ENCODE measurements at places on chromosomes 2 and 18.
A peak's percentile ranks its signal among the peaks of the same experiment; 100 is the strongest.

- no peak for DNase-seq
Observed at GRCh38 chr2:203340791-203341487, 12.7 kb downstream of the ABI2 start.

DNA sequence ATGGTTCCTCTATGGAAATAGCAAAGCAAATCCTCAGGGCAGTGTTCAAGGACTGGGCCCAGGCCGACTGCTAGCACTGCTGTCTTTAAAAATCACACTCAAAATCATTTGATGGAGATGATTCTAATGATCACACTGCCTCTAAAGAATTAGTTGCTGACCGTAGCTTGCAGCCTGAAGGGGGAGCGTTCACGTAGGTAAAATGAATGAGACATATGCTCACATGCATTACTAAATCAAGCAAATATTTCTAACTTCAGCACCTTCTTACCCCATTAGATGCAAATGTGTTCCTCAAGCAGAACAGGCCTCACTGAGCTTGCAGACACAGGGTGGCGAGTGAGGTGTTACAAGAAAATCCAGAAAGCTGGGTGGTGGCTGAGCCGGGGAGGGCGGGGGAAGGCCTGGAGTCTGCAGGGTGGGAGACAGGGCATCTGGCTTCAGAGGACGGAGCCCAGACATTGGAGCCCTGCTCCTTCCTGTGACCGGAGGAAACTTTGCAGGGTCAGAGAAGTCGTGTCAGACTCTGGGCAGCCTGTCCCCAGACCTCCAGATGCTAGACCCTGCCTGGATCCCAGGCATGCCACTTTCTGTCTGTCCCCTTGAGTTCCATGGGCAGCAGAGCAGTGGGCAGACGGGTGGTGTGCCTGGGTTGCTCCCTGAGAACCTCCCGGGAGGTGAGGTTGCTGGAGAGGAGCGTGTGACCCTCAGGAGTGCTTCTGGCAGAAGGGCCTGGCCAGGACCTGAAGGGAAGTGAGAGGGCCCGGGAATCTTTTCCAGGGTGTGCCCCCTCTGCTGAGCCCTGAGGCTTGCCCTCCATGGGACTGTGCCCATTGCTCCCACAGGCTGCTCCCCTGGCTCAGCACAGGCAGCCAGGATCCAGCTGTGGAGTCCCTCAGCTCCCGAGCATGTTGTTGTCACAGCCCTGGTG, 7.1 kb upstream of the NPPC start:
- DNase-seq: no peak

DNA sequence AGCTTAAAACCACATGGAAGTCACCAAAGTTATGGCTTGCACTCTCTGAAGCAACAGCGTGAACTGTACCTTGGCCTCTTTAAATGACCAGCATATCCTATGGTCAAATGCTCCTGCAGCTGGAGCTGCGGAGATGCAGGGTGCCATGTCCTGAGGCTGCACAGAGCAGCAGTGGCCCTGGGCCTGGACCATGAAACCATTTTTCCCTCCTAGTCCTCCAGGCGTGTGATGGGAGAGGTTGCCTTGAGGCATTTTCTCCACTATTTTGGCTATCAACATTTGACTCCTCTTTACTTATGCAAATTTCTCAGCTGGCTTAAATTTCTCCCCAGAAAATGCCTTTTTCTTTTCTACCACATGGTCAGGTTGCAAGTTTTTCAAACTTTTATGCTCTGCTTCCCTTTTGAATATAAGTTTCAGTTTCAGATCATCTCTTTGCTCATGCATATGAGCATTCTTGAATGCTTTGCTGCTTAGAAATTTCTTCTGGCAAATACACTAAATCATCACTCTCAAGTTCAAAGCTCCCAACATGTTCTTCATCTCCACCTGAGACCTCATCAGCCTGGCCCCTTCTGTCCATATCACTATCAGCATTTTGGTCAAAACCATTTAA, 82.9 kb upstream of the TMEFF2 start:
- no peak for DNase-seq

- peak; percentile 52 for DNase-seq
Observed at GRCh38 chr18:48539406-48540250, 797 bp downstream of the CTIF start.

DNA sequence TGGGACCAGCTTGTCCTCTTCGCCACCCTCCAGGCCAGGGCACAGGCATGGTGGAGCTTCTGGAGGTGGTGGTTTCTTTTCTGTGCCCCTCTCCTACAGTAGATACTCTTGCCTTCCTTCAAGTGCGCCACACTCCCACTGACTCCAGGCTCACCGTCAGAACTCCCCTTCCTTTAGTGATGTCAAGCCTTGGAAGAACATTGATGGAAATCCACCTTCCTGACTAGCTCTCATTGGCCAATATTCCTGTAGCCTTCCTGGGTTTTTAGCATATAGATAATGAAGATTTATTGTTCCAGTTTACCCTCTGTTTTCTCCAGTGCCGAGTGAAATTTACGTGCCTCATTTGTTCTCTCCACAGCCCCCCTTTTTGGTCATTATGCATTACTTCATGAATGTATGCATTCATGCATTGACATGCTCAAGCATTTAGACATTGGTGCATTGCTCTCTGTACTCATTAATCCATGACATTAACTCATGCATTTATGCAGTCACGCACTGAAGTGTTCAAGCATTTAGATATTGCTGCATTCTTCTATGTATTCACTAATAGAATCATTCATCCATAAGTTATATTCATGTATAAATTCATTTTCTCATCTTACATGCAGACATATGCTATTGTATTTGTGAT, 37.3 kb downstream of the PLB1 start:
- no peak for DNase-seq

- no peak for DNase-seq
Observed at GRCh38 chr2:10989782-10990181, 78.0 kb downstream of the KCNF1 start.

GRCh38 chr18:48098007-48098406, 167.5 kb upstream of the SMAD2 start:
- no peak for DNase-seq

DNA sequence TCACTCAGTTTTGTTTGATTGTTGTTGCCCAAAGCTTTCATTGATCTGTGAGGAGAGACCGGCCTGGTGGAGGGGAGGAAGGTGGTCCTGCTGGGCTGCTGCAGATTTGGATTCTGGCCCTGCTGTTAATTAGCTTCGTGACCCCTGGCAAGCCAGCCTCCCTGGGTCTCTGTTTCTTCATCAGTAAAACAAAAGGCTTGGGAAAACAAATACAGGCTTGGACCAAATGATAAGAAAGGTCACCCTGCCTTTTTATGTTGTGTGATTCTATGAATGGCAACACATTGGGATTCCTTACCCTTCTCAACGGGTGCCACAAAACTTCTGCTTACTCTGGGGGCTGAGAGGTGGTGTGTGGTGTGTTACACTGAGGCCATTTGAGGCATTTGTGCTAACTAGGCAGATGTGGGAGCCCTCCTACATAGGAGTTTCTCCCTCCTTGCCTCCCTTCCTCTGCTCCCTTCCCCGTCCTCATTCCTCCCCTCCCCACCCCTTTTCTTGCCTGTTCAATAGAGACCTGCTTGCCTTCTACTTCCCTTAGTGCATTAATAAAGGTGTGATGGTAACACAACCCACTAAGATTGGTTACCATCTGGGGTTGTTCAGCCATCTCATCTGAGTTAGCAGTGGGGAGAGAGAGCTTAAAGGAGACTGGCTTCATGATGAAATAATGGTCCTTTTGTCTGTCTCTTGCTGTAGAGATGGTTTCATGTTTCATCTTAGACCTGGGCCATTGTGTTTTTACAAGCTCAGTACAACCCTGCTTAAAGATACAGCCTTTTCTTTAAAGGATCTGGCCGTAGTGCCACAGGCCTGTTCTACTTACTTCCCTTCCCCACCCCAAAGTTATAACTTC, 96.2 kb downstream of the TANC1 start:
- DNase-seq: no peak

- DNase-seq: no peak
Observed at GRCh38 chr2:102185347-102185746, 1.5 kb upstream of the IL1RL2 start.

DNA sequence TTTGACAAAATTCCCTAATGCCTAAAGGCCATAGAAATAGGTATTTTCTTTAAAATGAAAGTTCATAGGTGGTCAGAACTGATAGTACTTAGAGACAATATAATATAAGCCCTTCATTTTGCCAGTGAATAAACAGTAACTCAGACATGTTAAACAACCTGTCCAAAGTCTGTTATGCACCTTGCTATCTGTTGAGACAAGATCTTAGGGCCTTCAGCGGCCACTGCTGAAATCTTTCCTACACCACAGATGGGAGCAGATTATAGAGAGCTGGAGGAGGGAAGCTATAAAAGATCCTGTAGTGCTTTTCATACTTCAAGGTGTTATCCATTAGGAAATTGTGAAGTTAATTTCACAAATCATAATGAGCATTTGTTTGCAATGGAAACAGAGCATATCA, 13.8 kb downstream of the CERKL start:
- DNase-seq: no peak

GRCh38 chr2:108960006-108960405, 29.0 kb downstream of the EDAR start:
- no peak for DNase-seq

DNA sequence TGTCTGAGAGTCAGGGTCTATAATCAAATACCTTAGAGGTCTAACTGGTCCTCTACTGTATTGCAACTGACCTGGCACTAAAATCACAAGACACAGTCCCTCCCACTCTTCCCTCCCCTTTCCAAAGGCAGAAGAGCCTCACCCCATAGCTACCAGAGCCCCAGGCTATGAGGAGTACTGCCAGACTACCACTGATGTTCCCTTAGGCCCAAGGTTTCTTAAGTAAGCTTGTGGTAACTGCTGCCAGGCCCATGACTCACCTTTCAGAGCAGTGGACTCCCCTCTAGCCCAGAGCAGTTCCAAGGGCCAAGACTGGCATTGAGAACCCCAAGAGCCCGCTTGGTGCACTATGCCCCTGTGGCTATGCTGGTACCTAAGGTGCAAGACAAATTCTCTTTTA, 1193.4 kb downstream of the DSC3 start:
- no peak for DNase-seq

- no peak for DNase-seq
Observed at GRCh38 chr18:74331404-74331803, 15.8 kb downstream of the C18orf63 start.

- no peak for DNase-seq
Observed at GRCh38 chr2:235026649-235027557, 75.1 kb downstream of the SH3BP4 start.

GRCh38 chr18:48804856-48805610, 145.7 kb downstream of the SMAD7 start:
- DNase-seq: no peak

DNA sequence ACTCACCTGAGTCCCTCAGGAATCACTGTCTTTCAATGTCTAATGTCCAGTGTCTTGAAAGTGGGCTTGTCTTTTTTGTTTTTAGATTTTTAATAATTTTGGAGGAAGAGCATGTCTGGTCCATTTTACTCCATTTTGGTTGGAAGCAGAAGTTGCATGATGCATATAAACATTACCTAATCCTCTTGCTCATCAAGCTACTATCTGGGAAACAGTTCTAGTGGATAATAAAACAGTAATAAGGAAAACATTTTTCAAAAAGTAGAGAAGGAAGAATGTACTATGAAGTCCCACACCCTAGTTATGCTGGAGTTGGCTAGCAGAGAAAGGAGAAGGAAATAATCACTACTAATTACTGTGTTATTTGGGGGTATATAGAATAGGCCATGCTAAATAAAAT, 263.7 kb downstream of the ETAA1 start:
- no peak for DNase-seq

DNA sequence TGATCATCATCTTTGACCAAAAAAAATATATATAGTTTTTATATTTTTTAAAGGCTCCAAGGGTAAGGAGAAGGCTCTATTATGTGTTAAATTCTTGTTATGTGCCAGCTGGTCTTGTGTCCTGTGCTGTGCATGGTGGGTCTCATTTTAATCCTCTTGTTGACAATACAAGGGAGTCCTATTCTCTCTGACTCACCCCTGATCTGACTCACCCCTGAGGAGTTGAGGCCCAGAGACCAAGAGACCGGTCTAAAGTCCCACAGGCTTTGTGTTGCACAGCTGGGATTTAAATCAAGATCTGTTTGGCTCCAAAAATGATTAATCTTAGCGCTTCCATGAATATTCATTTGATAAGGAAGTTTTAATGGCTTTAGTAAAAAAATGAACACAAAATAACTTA, 25.7 kb downstream of the MC2R start:
- DNase-seq: no peak

DNA sequence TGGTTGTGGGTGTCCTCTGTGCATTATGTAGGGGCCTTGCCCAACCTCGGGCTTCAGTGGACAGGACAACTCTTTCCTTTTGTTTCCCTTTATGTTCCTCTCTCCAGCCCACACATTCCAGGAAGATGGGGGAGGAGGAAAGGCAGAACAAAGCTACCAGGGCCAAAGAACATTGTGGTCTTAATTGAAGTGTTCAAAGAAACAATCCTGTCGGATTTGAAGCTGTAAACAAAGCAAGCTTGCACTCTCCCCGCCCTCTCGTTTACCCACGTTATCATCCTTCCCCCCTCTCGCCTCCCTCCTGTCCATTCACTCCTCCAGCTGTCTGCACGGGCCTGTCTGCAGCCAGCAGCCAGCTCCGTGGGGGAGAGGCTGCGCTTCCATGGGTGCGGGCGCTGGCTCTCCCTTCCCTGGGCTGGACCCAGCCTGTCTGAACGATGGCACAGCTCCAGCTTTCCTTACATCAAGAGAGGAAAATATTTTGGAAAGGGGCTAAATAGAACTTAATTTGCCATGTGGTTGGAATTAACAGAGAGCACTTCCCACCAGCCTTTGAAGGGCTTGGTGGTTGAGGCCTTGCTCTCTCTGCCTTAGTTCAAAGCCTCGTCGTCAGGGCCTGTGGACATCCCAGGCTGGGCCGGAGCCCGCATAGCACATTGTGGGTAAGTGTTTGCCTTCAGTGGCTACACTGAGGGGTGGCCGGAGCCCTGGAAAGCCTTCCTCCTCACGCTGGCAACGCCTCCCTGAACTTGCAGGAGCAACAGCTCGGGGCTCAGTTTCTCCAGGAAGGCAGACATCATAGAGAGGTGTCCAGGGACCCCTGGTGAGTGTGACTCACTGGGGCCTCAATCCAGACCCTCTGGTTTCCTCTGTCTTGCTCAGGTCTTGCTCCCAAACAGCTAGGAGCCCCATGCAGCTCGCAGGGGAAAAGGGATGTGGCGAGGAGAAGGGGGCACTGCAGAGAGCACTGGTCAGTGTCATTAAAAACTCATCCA, 60.6 kb upstream of the HS6ST1 start:
- DNase-seq: no peak

GRCh38 chr2:9187620-9188214, 18.9 kb upstream of the ASAP2 start:
- DNase-seq: no peak

GRCh38 chr18:35005963-35006577, 35.1 kb upstream of the MAPRE2 start:
- peak; percentile 57 for DNase-seq

- DNase-seq: peak; percentile 69
Observed at GRCh38 chr2:45935791-45936622, 284.5 kb downstream of the PRKCE start.

Data from GM13977 (cell line).